ENCODE measurements at places on chromosomes 1 and 21.

- no peak for DNase-seq
These were observed 369.8 kb upstream of the KAZN start for GRCh38 chr1:14228677-14229076.

DNA sequence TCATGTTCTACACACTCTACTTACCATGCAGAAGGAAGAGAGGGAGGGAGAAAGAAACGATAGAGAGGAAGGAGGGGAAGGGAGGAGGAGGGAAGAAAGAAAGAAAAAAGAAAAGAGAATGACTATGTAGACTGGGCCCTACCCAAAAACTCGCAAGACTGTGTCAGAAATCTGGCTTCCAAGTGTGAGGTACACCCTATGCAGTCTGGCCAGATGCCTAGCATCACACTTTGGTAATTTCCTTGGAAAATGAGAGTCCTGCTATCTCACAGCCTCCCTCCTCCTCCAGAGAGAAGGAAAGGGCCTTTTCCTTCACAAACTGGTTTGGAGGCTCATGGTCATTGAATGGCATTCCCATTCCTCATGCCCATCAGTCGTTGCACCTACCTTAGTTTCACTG, 86.4 kb upstream of the LRRC8D start:
- no peak for DNase-seq

DNA sequence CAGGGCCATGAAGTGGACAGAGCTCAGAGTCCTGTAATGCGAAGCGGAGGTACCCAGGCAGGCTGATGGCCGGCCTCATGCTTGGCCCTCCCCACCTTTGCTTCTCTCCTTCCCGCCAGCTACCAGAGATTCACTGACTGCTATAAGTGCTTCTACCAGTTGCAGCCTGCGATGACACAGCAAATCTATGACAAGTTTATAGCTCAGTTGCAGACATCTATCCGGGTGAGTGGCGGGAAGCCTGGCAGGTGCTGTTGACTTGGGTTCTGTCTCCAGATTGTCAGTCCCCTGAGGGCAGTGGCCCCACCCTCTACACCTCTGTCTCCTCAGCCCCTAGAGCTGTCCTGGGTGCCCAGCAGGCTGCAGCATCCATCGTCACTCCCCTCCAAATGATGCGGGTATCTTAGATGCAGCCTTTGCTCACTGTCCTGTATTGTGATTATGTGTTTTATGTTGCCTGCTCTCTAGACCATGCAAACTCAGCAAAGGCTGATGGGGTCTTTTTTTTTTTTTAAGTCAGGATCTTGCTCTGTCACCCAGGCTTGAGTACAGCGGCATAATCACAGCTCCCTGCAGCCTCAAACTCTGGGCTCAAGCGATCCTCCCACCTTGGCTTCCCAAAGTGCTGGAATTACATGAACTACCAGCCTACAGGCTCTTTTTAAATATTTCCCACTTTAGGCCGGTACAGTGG, 9.6 kb upstream of the BGLAP start:
- DNase-seq, result no peak

DNA sequence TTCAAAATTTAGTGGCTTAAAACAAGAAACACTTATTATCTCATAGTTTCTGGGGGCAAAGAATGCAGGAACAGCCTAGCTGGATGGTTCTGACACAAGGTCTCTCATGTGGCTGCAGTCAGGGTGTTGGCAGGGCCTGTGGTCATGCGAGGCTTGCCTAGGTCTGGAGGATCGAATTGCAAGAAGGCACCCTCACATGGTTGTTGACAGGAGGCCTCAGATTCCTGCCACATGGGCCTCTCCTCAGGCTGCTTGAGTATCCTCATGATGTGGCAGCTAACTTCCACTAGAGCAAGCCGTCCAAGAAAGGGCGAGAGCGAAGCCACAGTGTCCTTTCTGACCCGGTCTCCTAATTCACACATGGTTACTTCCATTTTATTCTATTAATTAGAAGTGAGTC, 6.2 kb upstream of the NRIP1 start:
- DNase-seq, result no peak

DNA sequence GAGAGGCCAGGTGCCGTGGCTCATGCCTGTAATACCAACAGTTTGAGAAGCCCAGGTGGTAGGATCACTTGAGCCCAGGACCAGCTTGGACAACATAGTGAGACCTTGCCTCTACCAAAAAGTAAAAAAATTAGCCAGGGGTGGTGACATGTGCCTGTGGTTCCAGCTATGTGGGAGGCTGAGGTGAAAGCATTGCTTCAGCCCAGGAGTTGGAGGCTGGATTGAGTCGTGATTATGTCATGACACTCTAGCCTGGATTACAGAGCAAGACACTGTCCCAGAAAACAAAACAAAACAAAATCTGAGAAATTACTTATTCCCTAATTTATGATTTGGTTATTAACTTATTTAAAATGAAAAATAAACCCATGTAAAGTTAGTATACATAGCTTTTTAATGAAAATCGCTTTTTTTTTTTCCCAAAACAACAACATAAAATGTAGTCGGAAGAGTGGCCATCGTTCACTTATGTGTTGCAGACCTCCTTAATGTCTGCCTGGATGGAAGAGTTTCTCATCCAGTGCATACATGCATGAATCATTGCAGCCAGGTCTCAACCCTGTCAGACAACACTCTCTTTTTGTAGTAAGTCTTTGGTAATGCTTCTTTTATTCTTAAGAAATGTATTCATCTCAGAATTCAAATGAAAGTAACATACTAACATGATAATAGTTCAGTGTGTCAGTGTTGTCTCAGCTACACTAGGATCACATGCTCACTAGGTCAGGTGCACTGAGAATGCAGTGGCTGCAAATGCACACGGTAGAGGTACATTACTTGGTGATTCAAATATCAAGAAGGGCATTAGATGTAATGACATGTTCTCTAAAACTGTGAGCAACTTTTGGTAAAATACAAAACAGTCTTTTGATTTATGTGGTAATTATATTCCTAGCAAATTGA, 28.0 kb downstream of the ITSN1 start:
- no peak for DNase-seq

DNA sequence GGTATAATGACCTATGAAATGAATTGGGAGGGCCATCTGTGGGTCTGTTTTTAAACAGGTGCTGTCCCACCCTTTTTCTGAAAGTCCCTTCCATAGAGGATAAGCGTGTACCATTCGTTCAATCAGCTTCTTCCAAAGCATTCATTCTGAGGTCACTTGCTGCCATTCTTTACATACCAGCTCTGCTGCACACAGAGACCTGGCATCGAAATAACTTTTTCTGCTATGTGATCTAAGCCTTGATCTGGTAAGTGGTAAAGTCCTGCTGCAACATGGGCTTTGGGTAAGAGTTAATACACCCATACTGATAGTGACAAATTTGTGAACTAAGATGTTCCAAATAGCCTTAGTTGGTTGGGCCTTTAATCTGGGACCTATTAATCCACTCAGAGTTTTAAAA, 38.9 kb downstream of the DR1 start:
- DNase-seq, result no peak

GRCh38 chr1:24901791-24902470, 28.1 kb downstream of the RUNX3 start:
- no peak for DNase-seq

DNA sequence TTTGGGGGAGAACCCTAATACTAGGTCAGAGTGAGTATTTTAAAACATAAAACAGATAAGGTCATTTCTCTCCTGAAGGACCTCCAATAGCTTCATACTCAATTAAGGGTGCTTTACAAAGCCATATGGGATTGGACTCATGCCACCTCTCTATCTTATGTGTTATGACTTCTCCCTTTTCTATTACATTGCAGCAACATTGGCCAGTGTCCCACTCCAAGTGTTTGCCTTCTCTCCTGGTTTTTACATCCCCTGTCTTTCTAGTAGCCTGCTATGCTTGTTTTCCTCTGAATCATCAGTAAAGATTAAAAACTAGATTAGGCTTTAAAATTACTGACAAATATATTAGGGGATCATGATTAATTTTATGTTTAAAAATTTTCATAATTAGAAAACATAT, 66.6 kb downstream of the SCMH1 start:
- DNase-seq, result peak; percentile 22

GRCh38 chr1:12047120-12047876, 15.8 kb upstream of the TNFRSF8 start:
- DNase-seq, result no peak

DNA sequence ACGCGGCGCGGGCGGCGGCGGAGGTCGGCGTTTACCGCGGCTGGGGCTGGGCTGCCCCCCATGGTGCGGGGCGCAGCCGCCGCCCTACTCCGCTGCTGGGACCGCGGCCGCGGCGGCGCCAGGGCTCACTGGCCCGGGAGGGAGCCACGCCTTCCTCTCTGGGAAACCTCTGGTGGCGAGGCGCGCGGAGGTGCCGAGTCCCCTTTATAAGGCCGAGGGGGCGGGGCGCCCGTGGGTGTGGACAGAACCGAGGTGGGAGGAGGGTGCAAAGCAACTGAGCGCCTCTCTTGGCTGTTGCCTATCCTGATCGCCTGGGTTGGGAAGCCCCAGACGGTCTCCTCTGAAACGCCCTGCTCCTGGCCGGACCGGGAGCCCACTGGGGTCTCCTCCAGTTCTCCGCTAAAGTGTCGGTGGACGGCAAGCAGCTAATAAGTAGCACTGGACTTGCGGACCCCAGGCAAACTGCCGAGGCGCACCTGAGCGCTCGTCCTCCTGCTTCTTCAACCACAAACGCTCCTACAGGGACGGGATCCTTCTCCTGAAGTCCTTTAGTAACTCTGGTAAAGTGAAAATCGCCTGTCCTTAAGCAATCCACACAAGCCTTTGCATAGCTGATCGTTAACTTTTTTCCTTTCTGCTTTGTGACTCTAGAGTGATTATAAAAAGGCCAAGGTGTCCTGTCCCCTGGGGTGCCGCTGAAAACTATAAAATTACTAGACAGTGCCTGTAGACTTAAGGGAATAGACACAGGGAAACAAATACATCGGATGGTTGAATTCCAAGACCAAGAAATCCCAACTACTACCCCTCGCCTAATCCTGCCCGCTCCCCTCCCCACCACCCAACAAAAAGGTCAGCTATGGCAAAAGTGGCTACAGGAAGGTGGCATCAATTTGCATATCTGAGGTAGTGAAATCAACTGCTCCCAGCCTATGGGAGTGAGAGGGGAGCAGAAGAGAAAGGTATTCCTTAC, at the start of gene PTGER3:
Gene PTGER3, minus strand, starts transcription at position 182 of the 973 bp plus-strand sequence. CDS start 239 bp downstream, outside the sequence.
- peak; percentile 55 for DNase-seq

DNA sequence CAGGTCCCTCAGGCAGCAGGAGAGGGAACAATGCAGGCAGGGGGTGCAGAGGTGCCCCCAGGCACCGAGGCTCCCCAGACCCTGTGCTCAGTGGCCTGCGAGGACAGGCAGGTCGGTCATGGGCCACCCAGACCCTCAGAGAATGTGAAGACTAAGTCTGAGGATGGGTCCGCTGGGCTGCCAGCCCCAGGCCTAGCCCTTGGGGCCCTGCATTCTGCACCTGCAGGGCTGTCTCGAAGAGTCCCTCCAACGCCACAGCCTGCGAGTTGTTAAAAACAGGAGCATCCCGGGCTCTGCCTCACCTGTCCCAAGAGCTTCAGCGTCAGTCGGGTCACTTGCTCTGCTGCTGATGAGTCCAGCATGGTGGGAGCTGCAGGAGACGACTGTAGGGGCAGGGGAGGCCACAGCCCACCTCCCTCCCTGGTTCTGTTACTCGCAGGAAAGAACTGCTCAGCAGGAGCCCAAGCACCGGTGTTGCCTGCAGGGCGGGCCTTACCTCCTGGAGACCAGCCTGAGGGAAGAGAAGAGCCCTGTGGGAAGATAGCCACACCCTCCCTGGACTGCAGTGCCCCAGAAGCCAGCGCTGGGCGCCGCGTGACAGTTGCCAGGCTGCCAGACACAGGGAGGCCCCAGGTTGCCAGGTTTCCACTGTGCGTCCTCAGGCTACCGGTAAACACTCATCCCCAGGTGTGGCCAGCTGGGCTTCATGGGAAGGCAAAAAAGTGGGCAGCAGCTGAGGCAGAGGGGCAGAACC, 5.8 kb downstream of the C21orf58 start:
- peak; percentile 71 for DNase-seq

GRCh38 chr1:21801100-21801499, 11.0 kb upstream of the LDLRAD2 start:
- DNase-seq, result no peak

GRCh38 chr1:222920169-222920568, 105.3 kb downstream of the DISP1 start:
- DNase-seq, result no peak

DNA sequence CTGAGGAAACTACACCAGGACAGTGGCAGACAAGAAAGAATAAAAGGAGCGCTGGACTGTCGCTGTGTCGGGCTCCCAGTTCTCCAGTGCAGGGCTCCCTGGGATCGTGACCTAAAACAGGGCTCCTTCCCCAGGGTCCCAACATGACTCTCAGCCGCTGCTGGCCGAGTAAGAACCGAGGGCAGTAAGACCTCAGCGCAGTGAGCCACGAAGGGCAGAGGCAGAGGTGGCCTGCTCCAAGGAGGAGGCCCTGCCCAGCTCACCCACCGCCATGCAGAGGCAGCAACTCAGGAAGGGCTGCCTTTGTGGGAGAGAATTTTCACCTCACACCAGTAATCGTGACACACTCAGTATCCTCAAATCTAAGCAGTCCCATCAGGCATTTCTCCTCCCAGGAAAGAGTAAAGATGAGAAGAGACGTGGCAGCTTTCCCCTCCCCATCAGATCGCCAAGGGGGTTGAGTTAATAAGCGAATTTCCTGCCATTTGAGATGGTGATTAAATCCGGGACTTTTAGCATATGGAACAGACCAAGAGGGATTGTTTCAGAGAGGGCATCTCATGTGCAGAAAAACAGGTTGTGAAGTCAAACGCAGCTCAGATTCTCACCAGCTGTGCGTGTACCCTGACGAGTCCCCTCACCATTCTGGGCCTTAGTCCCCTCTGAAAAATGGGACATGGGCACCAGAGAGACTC, 19.8 kb upstream of the ARTN start:
- no peak for DNase-seq

- DNase-seq, result no peak
These were observed 201.6 kb upstream of the PTBP2 start for GRCh38 chr1:96519851-96520578.

DNA sequence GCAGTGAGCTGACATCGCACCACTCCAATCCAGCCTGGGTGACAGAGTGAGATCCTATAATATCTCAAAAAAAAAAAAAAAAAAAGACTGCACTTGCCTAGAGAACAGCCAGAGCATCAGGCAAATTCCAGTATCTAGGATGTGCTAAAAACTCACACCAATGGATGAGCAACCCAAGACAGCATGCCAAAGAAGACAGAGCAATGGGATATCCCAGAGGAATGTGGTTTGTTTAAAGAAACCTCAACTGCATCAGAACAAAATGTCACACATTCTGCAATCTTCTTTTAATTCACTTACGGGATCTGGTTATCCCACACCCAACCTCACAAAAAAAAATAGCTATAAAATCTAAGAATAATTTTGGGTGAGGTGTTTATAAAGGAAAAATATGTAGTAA, 7.3 kb downstream of the KCNH1 start:
- DNase-seq, result no peak

DNA sequence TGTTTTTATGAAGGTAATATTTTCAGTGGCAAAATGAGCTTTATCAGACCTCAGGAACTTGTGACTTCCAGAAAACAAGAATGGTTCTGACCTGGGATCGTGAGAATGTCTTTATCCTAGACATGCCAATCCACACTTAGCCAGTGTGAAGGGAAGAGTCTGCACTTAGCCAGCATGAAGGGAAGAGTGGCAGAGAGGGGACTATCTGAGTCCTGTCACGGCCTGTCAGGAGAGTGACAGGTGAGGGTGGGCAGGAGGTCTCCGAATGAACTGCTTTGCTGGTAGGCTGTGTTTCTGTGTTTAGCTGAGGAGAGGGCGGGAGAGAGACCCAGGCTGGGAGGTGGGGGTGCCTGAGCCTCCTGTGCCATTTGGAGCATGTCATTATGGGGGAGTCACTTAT, 173.1 kb downstream of the KIF26B start:
- DNase-seq, result no peak
